CD4-positive, alpha-beta T cell treated with Interleukin-6 for 4 hours (primary cell): ENCODE measurements at places on chromosomes 5 and 9.

GRCh38 chr5:59418808-59419207 lies 474.7 kb downstream of the PDE4D start:
- DNase-seq: no peak

GRCh38 chr9:15519831-15520230 lies 9.1 kb upstream of the PSIP1 start:
- no peak for DNase-seq

DNA sequence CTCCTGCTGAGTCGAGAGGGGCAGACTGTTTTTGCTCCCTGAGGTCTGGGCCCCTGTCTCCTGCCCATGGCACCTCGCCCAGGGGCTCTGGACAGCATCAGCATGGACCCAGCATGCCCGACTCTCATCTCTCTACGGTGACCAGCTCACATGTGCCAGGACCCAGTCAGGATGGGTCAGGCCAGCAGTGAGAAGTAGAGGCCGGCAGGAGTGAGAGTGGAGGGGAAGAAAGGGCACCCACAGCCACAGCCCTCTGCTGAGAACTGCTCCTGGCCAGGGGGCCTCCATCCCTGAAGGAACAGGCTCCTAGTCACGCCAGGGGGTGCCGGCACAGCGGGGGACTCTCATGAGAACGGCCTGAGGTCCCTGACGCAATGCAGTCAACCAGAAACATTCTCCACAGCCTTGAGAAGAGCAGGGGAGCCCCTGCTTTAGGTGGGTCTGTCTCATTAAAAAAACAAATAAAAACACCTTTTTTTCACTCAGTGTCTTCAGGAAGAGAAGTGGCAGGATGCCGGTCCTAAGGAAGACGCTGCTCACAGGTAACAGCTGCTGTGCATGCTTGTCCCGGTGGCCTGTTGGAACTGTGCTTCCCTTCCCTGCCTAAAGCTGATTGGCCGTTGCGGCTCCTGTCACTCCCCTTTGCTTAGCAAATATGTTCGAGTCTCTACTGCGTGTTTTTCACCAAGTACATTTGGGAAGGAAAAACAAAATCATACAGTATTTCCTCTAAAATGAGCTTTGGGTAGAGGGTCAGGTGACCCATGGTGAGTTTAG lies 85.7 kb upstream of the FBXW11 start:
- DNase-seq: no peak

DNA sequence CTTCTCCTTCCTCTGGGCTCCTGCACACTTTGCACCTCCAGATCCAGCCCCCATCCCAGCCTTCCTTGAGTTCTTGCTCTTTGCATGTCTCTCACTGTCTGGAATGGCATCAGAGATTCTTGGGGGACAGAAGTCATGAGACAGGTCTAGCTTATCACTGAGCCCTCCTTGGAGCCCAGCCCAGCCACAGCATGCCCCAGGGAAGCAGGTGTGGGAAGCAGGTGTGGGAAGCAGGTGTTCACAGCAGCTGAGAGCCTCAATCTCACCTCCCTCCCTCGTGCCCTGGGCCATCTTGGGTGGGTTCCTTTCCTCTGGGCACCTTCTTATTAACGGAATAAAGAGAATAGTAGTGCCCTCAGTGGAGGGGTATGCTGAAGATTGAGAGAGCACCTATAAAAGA lies 27.2 kb downstream of the SLC6A7 start:
- DNase-seq: no peak

- peak; percentile 72 for DNase-seq
Observed at GRCh38 chr9:112487008-112487798, 576 bp downstream of the KIAA1958 start.

DNA sequence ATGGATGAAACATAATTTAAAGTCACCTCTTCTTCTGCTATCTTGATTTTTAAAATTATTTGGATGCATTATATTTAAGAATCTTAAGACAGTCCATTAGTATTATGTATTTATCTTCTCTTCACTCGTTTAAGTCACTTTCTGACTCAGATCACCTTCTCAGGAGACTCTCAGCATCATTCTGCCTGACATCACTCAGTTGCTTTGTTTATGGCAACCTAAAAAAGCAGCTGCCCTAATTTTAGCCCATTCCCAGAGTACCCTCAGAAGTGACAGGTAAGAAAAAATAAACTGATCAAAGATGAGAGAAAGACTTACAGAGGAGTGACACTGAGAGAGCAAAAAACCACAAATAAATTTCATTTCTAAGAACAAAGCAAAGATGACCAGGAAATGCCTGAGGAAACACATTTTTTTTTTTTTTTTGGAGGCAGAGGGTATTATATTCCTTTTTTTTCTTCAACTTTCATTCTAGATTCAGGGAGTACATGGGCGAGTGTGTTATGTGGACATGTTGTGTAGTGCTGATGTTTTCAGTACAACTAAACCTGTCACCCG lies 140.5 kb downstream of the MUSK start:
- no peak for DNase-seq

- DNase-seq: no peak
Observed at GRCh38 chr9:14180093-14180959, 133.6 kb downstream of the NFIB start.

DNA sequence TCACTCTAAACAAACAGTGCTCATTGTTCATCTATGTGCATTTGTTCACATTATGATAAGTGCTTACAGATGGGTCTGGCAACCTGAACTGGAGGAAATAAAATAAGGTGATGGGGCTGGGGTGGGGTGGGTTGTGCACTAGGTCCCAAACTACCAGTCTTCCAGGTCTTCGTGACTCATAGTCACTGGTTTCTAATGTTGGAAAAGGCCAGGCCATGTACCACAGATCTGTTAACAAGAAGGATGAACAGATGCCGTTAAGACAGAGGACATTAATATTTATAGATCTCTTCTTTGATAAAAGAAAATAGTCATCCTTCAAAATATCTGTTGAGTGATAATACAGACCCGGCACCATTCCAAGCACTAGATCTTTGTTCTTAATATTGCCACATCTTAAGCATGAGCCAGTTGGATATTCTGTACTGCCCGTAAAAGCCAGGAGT lies 71.4 kb upstream of the STARD4 start:
- no peak for DNase-seq

DNA sequence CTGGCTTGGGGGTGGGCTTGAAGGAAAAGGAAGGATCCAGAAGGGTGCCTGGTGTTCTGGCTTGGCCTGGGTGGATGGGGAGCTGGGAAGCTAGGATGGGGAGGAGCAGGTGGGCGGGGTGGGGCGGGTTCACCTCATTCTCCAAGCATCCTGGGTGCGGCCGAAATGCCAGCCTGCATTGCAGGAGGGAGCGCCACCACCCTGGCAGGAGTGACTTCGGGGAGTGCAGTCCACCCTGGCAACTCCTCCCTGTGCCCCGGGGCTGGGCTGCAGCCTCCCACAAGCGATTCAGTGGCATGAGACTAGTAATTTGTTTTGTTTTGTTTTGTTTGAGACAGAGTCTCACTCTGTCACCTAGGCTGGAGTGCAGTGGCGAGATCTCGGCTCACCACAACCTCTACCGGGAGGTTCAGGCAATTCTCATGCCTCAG lies 5.5 kb downstream of the TTC16 start:
- no peak for DNase-seq

GRCh38 chr5:180128671-180129261 lies 57.2 kb upstream of the RNF130 start:
- no peak for DNase-seq

DNA sequence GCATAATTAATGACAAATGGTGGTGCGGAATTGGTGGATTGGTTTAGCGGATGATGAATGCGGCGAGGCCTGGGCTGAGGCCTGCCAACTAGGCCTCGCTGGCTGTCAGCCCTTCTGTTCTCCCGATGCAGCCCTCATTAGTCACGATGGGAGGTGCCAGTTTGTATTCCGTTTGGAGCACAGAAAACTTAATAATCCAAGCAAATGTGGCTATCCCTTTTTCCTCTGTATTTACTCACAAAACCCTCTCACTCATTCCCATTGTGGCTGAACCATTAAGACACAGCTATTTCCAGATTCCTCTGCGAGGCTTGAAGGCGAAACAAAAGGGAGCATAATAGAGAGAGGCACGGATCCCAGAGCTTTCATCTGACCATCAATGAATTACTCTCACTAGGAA lies 114.3 kb downstream of the MVB12B start:
- DNase-seq: no peak

DNA sequence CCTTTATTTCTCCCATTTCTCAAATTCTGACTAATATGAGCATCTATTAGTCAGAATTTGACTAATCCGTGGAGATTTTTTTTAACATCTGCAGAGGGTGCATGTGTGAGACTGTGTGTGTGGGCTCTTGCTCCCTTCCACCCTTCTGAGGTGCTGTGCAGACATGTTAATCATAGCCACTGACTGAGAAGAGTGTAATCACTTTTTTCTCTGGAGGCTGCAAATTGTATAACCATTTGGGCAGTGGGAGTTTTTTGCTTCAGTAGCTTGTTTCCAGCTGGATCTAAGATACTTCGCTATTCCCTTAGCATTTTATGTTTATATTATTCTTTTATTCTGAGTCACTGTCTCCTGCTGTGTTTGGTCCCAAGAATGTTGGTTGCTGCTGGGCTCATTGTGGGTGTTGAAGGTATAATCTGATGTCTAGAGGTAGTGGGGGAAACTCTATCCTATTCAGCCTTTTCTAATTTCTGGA lies 66.2 kb downstream of the ARHGEF28 start:
- DNase-seq: no peak

- peak; percentile 55 for DNase-seq
Observed at GRCh38 chr5:151214614-151215545, 9.0 kb downstream of the CCDC69 start.

- DNase-seq: no peak
Observed at GRCh38 chr9:93813221-93814076, 141.7 kb downstream of the BARX1 start.

DNA sequence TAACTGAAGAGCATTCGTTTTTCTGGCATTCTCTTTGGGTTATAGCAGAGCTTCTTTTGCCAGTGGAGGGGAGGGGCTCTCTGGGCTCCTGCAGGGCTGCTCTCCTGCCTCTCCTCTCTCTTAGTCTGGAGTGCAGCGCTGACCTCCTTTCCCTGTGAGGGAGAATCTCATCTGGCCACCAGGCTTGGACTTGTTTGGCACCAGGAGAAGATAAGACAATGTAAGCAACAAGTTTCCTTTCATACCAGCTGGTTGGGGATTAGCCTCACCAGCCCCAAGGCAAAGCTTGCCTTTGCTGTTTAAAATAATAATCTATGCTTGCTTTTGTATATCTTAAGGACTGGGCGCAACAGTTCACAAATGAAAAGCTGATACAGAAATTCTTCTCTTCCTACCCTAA lies 196.4 kb downstream of the TLE4 start:
- no peak for DNase-seq

DNA sequence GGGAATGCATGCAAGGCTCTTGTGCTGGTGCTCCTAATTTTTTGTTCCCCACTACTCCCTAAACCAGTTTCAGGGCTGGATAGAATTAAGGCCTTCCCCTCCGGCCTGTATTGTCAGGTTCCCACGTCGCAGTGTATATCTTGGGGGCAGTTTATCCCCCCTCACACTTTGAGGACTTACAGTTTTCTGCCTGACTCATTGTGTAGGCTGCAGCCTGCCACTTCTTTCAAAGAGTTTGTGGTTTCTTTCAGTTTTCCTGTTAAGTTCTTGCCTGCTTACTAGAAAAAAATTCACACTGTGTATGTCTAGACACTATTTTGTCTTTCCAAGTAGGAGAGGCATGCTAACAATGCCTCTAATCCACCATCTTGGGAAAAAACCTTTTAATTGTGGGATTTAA lies 28.4 kb upstream of the BTNL3 start:
- no peak for DNase-seq

- DNase-seq: no peak
Observed at GRCh38 chr9:88379352-88379751, 8.9 kb upstream of the SPIN1 start.

- no peak for DNase-seq
Observed at GRCh38 chr9:136010176-136010575, 49.0 kb upstream of the UBAC1 start.

DNA sequence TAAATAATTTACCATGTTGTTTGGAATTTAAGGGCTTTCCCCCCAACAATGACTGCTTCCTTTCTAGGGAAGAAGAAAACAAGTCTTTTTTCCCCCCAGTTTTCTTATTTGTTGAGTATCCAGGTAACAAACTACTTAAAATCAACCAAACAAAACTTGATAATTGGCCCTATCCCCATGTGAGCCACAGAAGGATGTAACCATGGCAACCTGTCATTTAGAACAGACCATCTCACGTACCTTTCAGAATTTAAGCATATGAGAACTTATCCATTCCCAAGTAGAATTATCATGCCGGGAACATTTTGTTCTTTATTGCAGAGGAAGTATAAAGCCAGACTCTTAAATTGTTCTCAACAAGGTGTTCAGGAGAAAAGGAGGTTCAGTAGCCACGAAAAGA lies 392.3 kb downstream of the CETN3 start:
- no peak for DNase-seq

DNA sequence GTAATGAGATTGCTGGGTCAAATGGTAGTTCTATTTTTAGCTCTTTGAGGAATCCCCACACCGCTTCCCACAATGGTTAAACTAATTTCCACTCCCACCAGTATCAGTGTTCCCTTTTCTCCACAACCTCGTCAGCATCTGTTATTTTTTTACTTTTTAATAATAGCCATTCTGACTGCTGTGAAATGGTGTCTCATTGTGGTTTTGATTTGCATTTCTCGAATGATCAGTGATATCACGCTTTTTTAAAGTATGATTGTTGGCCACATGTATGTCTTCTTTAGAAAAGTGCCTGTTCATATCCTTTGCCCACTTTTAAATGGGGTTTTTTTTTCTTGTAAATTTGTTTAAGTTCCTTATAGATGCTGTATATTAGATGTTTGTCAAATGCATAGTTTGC lies 73.5 kb downstream of the MTAP start:
- DNase-seq: no peak

GRCh38 chr5:116574367-116575325 lies at the start of gene SEMA6A:
SEMA6A (minus strand) TSS chr5:116574823; CDS start chr5:116504944, 69,879 bp downstream.
- DNase-seq: no peak

DNA sequence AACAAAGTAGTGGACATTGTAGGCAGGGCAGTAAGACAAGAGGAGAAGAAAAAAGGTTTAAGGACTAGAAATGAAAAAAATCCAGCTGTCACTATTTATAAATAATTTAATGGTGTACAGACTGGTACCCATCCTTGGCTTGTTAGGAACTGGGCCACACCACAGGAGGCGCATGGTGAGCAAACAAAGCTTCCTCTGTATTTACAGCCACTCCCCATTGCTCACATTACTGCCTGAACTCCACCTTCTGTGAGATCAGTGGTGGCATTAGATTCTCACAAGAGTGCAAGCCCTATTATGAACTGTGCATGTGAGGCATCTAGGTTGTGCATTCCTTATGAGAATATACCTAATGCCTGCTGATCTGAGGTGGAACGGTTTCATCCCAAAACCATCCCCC lies 62.6 kb upstream of the DMAC1 start:
- DNase-seq: no peak

- DNase-seq: no peak
Observed at GRCh38 chr5:14405267-14405666, 176.3 kb upstream of the OTULINL start.

GRCh38 chr5:151223447-151224264 lies at the start of gene CCDC69:
CCDC69 (minus strand) TSS chr5:151224092; CDS start chr5:151223970, 122 bp downstream.
- DNase-seq: peak; percentile 69
